ENCODE measurements at places on chromosomes 16 and 17.

DNA sequence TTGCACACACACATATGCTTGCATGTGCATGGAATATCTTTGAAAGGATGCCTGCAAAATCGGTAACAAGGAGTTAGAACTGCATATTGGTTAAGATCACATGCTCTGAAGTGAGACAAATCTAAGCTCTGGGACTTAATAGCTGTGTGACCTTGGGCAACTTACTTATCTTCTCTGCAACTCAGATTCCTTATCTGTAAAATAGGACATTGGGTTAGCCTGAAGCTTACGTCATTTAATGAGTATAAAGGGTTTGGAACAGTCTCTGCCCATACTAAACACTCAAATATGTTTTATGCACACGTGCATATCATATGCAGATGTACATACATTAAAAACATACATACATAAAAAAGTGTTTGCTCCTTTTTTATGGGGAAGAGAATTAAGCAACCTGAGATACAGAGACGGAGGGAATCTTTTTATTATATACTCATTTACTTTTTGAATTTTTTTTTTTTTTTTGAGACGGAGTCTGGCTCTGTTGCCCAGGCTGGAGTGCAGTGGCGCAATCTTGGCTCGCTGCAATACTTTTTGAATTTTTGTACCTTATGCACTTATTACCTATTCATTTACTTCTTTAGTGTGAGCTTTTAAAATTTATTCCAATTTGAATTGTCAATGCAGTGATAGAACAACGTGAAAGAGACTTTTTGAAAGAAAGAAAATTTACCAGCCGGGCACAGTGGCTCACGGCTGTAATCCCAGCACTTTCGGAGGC is 206.2 kb downstream of the CCDC182 start:
- no peak for DNase-seq

DNA sequence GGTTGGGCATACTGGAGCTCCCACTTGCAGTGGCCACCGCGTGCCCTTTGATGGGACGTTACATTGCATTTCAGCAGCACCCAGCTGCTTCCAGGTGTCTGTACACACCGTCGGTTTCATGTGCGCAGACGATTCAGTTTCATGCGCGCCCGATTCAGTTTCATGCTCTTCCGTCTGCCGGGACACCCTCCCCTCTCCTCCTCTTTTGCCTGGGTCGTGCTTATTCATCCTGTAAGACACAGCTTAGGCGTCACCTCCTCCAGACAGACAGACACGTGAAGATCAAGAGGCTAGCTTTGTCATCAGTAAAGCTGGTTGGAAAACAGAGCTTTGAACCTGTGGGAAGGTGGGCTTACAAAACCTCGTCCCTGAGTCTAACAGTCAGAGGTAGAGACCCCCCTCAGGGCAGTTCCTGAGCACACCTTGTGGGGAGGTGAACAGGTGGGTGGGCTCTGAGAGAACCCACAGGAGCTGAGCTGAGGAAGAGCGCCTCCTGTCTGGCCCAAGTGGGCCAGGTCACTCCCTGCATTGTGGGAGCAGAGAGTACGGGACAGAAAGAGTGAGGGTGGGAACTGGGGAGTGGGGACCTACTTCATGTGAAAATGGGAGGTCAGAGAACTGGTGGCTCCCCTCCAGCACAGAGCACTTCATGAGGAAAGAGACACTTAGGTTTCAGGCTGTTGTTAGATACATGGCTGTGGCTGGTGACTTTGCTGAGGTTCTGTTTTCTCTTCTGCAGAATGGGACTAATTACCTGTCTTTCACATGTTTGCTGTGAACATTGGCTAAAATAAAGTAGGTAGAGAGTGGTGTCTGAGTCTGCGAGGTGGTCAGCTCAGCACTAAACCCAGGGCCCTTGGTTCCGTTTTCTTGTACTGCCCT is 122.1 kb downstream of the SNX29 start:
- DNase-seq: no peak

GRCh38 chr17:56447171-56447570 is 146.3 kb upstream of the NOG start:
- DNase-seq: no peak

DNA sequence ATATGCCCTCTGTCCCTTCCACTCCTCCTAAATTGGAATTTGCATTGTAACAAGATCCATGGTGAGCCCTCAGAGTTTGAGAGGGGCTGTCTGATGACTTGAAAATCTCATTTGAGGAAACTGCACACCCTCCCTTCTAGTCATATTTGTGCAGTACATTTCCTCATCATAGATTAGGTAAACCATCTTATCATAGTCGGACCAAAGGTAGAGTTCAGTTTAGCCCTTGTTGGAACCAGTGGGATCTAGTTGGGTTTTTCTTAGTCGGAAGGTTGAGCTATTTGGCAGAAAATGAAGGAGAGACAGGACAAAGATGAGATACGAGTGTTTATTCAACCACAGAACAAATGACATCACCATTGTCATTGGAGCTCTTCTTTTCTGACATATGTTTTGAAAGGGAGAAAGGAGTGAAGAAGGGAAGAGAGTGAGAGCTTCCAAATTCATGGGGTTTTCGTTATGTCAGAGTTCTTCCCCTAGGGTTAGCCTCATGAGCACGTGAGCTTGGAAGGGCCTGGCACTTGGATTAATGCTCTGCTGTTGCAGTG is 15.8 kb upstream of the KRT20 start:
- DNase-seq: no peak

DNA sequence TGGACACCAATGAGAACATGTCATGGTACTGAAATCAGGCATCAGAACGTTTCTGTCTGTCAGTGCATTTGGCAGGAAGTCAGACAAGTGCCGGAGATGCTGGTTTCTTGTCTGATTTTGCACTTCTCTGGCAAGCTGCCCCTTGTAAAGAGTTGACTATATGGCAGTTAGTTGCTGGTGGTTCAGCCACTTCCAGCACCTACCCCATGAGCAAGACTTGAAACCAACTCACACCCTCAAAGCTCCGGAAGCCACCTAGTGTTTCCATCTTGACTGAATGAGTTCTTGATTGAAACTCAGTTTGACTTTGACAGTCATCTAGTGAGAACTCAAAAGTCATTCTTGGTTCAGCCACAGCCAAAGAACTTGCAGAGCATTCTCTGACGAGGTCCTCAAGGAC is 225.1 kb downstream of the SPECC1 start:
- DNase-seq: peak; percentile 52
